ENCODE measurements at places on chromosomes 6 and 20.

DNA sequence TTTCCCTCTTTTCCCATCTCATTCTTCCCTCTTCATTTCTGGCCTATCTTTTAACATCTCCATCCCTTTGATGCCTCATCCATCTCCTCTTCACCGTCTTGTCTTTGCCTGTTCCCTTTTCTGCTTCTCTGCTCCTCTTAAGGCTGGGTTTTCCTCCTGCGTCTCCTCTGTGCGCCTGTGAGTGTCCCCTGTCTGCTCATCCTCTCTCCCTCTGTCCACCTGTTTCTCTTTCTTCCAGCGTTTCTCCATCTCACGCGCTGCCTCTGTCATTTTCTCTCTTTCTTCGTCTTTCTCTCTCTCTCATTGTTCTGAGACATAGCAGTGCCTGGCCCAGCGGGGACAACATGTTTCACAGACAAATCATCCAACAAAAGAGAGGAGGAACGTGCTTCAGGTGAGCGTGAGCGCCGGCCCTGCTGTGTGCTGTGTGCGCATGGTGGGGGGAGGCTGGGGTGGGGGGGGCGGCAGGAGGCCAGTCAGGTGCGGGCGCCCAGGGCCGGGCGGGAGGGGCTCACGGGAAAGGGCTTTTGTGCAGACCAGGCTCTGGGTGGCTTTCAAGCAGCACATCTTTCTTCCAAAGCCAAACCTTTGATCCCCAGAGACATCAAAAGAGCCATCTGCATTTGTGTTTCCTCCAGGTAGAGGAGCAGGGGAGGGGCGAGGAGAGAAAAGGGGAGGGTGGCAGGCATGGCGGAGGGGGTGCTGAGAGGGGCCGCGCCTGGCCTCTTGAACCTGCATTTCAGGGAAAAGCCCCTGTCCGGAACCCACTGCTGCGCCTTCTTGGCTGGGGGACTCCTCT is 121.3 kb downstream of the VEGFA start:
- DNase-seq = no peak

DNA sequence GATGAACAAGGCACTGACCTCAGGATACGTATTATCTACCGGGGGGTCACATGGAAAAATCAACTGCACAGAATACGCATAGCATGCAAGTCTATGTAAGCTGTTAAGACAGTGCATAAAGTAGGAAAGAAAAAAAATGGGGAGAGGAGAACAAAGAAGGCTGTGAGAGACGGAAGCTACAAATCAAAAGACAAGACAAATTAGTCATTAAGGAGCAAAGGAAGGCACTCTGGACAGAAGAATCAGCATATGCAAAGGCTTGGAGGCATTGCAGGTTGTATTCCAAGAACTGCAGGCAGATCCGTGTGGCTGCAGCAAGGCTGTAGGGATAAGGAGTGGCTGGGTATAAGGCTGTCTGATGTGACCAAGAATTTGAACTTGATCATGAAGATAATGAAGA is 89.0 kb downstream of the NRSN1 start:
- no peak for DNase-seq

DNA sequence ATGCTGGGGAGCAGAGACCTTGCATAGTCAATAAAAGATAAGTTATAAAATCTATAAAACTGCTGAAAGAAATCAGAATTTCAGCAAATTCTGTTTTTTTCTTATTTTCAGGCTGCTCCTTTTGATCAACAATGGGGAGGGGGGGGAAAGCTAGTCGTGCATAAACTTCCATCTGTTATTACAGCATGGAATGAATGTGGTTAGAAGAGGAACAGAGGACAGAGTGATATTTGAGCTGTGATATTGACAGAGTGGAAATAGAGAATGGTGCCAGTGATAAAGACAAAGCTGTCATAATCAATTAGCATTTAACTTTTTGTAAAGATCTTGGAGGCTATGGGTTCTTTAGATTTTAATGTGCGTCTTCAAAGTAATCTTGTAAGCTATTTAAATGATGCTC is 43.4 kb upstream of the QKI start:
- no peak for DNase-seq

DNA sequence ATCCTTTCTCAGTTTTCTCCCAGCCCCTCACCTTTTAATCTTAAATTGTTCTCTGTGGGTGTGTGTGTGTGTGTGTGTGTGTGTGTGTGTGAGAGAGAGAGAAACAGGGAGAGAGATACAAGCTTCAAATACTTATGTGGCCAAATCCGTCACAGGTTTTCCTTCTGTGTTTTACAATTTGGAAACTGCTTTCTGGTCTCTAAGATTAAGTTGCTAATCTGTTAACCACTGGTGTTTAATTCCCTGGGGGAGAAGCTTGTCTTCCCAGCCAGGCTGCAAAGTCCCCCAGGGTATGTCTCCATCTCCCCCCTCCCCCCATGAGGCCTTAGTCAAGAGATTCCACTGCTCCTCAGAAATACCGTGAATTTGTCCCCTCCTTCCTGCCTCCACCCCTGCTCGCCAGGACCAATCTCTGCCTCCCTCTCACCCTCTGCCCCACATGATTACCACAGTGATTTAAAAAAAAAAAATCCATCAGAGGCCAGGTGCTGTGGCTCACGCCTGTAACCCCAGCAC is 49.0 kb downstream of the RIPOR3 start:
- DNase-seq = no peak

DNA sequence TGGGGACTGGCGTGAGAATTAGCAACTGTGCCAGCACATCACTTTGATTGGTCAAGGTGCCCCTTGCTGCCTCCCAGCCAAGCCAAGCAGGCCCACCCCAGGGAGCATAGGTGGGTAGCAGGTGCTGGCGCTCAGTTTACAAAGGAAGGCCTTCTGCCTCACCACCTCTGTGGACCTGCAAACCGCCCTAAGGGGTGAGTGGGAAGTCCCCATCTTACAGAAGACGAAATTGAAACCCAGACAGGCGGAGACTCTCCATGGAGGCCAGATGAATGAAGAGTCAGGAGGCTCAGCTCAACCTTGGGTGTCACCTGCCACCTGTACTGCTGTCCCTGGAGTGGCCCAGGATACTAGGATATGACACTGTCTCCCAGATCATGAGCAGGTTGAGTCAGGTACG is 21.5 kb upstream of the MAS1L start:
- no peak for DNase-seq

- DNase-seq = no peak
Measured at GRCh38 chr6:122996794-122997505, 915 bp downstream of the CLVS2 start.

DNA sequence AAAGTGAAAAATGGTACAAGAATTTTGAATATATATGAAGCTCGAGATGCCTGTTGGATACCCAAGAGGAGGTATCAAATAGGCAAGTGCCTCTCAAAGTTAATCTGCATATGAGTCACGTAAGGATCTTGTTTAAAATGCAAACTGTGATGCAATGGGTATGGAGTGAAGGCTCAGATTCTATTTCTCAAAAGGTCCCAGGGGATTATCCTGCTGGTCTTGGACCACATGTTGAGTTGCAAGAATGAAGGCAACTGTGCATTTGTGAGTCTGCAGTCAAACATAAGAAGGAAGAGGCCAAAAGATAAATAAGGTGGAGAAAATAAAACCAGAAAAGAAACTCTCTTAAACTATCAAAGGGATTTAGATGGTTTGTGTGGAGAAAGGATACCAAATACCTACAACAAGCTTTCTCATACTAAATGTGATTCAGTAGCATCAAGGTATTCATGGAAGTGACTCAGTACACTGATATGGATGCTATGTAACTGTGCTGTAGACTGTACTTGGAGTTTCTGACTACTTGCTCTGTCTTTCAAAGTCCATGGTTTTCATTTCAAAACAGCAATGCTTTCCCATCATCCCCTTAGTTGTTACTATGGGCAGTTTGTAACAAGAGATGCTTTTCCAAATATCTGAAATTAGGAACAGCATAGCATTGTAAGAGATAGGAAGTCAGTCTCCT is 106.3 kb downstream of the GFRAL start:
- no peak for DNase-seq

DNA sequence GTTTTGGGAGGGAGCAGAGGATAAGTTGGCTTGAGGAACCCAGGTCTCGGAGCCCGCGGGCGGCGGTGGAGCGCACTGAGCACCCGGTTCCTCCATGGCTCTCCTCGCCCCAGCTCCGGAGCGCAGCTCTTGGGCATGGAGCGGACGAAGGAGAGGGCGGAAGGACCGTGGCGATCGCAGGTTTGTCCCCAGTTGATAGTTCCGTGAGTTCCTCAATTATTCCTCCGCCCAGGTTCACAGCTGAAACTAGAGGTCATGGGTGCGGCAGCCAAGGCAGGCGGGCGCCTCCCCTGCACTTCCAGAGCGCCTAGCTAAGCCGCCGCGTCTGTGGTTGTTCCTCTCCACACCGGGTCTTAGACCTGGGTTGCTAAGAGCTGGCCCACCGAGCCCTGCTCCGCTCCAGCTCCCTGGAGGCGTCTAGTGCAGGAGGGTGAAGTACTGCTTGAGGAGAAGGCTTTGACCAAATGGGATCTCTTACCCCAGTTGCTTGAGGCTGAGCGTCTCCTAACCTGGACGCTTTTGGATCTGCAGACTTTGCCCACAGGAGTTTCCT is at the start of gene HTR1B:
Gene HTR1B (minus strand): TSS at position 184 of the 553 bp plus-strand sequence. CDS start 88 bp downstream, at position 96.
- DNase-seq = no peak

DNA sequence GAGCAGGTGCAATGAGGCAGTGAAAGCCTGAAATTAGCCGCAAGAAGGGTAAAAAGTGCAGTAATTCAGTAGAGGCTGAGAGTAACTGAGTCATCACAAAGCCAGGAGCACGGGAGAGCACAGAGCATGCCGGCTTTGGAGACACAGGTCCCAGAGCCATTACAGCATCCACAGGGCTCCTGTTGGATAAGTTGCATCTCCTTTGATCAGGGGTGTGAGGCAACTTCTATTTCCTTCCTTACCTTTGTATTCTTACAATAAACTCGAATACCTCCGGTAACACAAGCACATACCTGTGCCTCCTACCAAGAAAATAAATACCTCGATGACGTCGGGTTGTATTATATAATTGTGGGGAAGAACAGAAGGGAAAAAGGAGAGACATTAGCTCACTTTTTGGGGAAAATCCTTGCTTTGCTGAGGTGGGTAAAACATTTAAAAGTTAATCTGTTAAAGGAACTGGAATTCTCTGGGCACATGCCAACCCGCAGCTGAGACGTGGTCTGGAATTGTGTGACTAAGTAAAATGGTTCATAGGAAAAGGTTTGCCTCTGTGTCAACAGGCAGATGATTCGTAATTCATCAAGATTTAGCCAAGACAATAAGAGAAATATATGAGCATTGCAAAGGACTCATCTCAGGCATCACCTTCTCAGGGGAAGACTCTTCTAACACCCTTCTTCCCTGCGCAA is 360.7 kb upstream of the ZFP64 start:
- DNase-seq = no peak

GRCh38 chr20:50366270-50367103 is 143.7 kb upstream of the PTPN1 start:
- no peak for DNase-seq

DNA sequence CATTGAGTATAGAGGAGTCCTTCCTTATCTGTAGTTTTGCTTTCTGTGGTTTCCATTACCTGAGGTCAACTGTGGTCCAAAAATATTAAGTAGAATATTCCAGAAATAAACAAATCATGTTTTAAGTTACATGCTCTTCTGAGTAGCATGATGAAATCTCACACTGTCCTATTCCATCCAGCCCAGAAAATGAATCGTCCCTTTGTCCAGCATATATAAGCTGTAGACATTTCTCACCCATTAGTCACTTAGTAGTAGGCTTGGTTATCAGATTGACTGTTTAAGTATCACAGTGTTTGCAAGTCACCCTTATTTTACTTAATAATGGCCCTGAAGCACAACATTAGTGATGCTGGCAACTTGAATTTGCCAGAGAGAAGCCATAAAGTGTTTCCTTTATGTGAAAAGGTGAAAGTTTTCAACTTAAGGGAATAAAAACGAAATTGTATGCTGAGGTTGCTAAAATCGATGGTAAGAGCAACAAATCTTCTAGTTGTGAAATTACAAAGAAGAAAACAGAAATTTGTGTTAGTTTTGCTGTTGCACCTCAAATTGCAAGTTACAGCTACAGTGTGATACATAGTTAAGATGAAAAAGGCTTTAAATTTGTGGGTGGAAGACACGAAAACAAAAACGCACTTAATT is 198.6 kb upstream of the SIM1 start:
- DNase-seq = no peak

DNA sequence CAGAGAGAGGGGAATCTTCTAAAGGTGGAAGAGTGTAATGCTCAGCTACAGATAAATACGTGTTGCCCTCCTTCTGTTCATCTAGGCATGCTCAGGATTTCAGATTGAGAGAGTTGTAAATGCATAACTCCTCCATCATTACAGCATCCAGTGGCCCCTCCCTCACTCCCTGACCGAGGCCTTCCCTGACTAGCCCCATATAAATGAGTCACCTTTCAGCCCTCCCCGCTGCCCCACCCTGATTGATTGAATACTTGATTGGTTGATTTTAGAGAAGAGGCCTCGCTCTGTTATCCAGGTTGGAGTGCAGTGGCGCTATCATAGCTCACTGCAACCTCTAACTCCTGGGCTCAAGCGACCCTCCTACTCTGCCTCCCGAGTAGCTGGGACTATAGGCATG is 193.7 kb downstream of the EYA2 start:
- DNase-seq = no peak

- DNase-seq = no peak
Measured at GRCh38 chr6:18543051-18543450, 155.9 kb downstream of the RNF144B start.

GRCh38 chr6:44230034-44230675 is 6.8 kb downstream of the SLC29A1 start:
- no peak for DNase-seq

DNA sequence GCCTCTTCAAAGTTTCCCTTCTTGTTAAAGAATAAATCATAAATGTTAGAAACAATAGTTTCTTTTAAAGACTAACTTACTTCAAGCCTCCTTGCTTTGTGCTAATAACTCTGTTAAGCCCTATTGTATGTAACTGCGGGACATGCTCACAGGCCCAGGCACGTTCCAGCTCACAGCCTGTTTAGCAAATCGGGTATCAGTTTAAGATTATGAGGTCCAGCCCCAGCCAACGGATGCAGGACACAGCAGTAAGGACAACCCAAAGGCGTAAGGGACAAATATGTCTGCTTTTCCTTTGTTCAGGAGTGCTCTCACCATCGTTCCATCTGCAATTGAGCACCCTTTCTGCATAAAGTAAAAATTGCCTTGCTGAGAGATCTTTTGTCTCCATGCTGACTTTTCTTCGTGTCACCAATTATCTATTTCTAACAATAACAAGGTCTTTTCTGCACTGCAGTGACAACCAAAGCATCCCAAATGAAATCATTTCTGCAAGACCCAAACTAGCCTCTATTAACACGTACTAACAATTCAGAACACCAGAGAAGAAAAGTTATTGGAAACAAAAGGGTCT is 1.4 kb downstream of the C6orf52 start:
- DNase-seq = no peak

DNA sequence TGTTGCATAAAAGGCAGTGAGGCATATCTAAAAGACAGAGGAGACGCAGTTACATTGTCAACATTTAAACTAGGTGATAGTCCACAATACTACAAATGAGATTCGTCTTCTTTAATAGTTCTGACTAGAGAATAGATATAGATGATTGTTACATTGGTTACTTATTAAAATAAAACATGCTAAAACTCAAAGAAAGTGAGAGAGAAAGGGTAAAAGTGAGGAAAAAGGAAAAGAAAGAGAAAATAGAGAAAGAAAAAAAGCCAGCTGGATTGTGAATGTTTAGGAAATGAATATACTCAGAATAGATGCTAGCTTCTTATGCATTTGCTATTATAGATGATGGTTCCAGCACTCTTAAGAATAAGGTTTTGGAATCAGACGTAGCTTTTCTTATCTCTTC is 27.7 kb upstream of the FAM162B start:
- DNase-seq = no peak

All from hypothalamus (tissue), 51 donors.